Cardiac muscle cell (in vitro differentiated cells and primary cell): ENCODE measurements at places on chromosomes 1 and 21. TPM values are rescaled to one million over a fixed set of nuclear protein-coding genes. Genes with fewer than 3 reads are reported as not detected.

CTPS1 gene
- total RNA-seq: 18.7 and 25.2 TPM in 2 replicates

GRCh38 chr1:150974580-150975478 lies at the start of gene CERS2:
CERS2 (minus strand) TSS chr1:150974835; CDS start chr1:150969090, 5,745 bp downstream.
- H3K27me3 ChIP-seq: no peaks in the 10 kb centered on the region
- H3K4me1 ChIP-seq: peaks cover 39% of the 10 kb centered on the region
- peak within 1 kb of the TSS; percentile 99 for H3K27ac ChIP-seq
- H3K4me3 ChIP-seq: peak within 1 kb of the TSS; percentile 97
- DNase-seq: peak; percentile 93
- no peaks in the 10 kb centered on the region for H3K36me3 ChIP-seq

SOX13 gene
- total RNA-seq: 33.8 and 39.7 TPM in 2 replicates

SLC1A7 gene
- total RNA-seq: not detected in 2 replicates

DNA sequence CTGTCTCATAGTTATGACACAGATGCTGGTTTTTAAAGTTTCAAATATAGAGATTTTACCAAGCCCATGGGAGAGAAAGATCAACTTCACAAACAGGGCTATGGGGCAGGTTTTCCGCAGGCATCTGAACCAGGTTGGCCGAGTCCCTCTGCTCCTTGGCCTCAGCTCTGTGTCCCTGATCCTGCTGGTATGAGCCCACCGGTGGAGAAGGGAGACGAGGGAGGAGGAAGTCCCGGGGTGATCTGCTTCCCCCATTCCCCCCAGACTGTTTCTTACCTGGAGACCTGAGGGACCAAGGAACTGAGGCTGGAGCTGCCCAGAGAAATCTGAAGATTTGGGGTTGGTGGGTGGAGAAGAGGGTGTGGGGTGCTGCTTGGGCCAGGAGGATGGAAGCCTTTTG lies 28.9 kb upstream of the BTG2 start:
- no peaks in the 10 kb centered on the region for H3K36me3 ChIP-seq
- H3K4me3 ChIP-seq: no peak overlapping the region
- H3K4me1 ChIP-seq: peaks cover 45% of the 10 kb centered on the region
- H3K27me3 ChIP-seq: no peaks in the 10 kb centered on the region

DNA sequence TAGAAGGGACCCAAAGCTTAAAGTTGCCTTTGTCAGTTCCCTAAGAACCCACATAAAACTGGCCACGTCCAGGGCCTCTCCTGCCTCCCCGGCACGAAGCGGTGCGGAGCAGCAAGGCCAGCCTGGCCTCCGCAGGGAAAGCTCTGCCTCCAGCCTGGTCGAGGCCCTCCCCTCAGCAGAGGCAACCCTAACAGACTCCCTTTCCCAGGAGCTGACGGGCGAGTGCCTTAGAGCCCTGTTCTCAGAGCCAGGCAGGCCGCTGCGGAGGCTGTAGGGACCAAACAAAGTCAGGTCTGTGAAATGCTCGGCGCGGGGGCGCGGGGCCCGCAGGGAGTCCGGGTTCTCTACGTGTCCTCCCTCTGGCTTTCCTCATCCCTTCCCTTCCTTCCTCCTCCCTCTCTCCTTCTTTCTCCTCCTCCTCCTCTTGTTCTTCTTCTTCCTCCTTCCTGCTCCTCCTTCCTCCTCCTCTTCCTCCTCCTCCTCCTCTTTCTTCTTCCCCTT lies 40.7 kb downstream of the RIPK4 start:
- H3K4me1 ChIP-seq: no peaks in the 10 kb centered on the region
- H3K27ac ChIP-seq: no peak overlapping the region
- no peak overlapping the region for H3K4me3 ChIP-seq
- DNase-seq: no peak
- no peaks in the 10 kb centered on the region for H3K36me3 ChIP-seq

DNA sequence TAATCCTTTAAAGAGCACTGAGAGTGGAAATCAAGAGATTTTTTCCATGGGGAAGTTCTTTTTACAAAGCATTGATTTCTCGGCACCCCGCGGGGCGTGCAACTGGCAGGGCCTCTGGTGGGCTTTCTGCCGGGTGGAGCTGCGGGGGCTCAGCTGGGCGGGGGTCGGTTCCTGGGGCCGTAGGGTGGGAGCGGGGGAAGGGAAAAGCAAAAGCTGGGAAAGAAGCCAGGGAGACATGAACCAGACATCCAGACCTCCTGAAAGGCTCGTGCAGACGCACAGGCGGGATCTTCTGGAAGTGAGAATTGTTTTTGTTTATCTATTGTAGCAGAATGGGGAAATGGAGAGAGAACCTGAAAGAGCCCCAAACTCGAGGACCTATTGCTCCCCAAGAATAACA lies 235.2 kb downstream of the FAM72C start:
- peak overlapping the region; percentile 33 for H3K4me3 ChIP-seq
- peak; percentile 6 for DNase-seq
- no peaks in the 10 kb centered on the region for H3K36me3 ChIP-seq
- H3K4me1 ChIP-seq: no peaks in the 10 kb centered on the region
- H3K27me3 ChIP-seq: no peaks in the 10 kb centered on the region

OR2L3 gene
- total RNA-seq: 0.07 TPM in 1 of 2 replicates, not detected in the other

DNA sequence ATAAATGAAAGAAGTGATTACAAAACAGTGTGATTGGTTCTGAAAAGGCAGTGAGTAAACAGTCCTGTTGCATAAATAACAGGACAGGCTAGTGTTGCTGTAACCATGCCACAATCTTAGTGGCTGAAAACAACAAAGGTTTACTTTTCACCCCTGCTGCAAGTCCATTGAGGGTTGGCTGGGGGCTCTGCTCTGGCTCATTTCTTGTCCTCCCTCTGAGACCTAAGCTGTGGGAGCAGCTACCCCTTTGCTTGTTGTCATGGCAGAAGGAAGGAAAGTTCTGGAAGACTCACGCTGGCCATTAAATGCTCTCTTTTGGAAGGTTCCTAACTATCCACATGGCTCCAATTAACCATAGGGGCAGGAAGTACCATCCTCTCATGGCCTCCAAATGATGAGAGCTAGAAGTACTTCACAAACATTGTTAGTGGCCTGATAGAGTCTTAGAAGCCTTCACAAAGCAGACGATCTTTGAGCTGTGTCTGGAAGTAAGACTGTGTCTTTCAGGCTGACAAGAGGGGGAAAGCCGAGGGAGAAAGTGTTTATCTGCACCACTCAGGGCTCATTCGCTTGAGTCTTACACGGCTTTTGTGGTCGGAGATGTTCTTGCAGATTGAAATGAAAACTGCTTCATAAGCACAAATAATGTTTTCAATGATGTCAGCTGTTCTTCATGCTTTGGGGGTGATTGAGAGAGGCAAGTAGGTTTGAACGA lies 11.9 kb downstream of the RCSD1 start:
- peaks cover 19% of the 10 kb centered on the region for H3K4me1 ChIP-seq
- DNase-seq: no peak
- H3K36me3 ChIP-seq: peaks cover 11% of the 10 kb centered on the region
- peak overlapping the region; percentile 66 for H3K27ac ChIP-seq

HSPA6 gene
- total RNA-seq: 0.56 TPM in 1 of 2 replicates, not detected in the other

- H3K27ac ChIP-seq: no peak overlapping the region
- peak; percentile 10 for DNase-seq
- H3K36me3 ChIP-seq: no peaks in the 10 kb centered on the region
Measured at GRCh38 chr21:27315373-27315772, 348.5 kb upstream of the ADAMTS5 start.

DNA sequence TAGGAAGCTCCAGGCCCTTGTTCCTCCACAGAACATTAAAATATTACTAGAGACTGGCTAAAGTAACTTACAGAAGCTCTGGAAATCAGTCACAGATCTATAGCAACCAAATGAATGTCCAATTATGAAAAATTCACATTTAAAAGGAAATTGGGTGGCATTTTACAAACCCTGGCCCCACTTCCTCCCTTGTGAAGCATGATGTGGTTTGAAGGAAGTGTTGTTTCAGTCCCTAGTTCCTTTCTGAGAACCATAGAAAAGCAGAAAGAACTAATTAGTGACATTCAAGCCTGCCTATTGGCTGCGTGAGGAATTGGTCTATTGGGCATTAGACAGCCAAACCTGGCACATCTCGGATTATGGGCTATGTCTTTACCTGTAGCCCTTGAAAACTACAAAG lies 649.7 kb upstream of the NEGR1 start:
- H3K4me3 ChIP-seq: no peak overlapping the region
- H3K4me1 ChIP-seq: no peaks in the 10 kb centered on the region
- H3K36me3 ChIP-seq: no peaks in the 10 kb centered on the region

GRCh38 chr21:29403301-29403700 lies 104.6 kb downstream of the BACH1 start:
- H3K4me3 ChIP-seq: no peak overlapping the region
- peak; percentile 16 for DNase-seq
- no peaks in the 10 kb centered on the region for H3K36me3 ChIP-seq
- H3K27ac ChIP-seq: no peak overlapping the region
- H3K4me1 ChIP-seq: no peaks in the 10 kb centered on the region

- H3K27me3 ChIP-seq: no peaks in the 10 kb centered on the region
- H3K4me1 ChIP-seq: peaks cover 53% of the 10 kb centered on the region
- H3K27ac ChIP-seq: peak overlapping the region; percentile 95
- peak; percentile 12 for DNase-seq
- no peak overlapping the region for H3K4me3 ChIP-seq
- no peaks in the 10 kb centered on the region for H3K36me3 ChIP-seq
Measured at GRCh38 chr1:245790441-245790840, 635.7 kb downstream of the KIF26B start.

AGMAT gene
- total RNA-seq: 0.45 and 0.70 TPM in 2 replicates

DNA sequence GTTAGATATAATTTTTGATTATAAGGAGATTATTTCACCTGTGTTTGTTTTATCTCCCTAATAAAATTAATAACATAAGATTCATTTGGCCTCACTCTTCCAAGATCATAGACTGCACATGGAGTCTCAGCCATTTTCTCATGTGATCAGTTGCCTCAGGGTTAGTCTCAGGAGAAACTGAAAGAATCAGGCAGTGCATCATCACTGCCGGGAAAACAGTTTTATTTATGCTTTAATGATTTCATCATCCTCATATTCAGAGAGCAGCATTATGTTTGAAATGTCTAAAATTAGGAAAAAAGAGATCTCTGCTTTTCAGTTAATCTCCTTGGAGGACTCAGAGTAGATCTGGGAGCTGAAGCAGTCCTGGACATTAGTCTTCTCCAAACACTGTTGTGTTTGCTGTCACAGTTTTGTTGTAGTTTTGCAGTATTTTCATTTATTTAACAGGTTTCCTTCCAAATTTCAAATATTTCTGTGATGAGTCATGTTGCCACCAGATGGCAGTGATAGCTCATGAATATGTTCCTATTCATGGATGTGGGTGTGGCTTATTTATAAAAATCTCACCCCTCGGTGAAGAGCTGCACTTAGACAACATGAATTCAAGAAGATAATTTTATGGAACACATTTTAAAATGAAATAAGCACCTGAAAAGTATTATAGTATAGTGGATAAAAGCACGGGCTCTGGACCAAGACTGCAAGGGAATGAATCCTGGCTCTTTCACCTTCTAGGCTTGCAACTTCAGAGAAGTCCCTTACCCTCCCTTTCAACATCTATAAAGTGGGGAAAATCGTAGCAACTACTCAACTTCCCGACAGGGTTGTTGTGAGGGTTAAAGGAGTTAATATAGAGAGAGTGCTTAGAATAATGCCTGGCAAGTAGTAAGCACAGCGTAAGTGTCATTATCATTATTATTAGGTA lies 31.2 kb downstream of the CHD1L start:
- H3K27ac ChIP-seq: no peak overlapping the region
- no peaks in the 10 kb centered on the region for H3K4me1 ChIP-seq
- H3K27me3 ChIP-seq: no peaks in the 10 kb centered on the region
- DNase-seq: peak; percentile 86

GRCh38 chr1:233424779-233425178 lies 97.3 kb downstream of the MAP3K21 start:
- peak; percentile 6 for DNase-seq
- H3K27me3 ChIP-seq: no peaks in the 10 kb centered on the region
- no peaks in the 10 kb centered on the region for H3K36me3 ChIP-seq
- no peaks in the 10 kb centered on the region for H3K4me1 ChIP-seq
- no peak overlapping the region for H3K27ac ChIP-seq

DNA sequence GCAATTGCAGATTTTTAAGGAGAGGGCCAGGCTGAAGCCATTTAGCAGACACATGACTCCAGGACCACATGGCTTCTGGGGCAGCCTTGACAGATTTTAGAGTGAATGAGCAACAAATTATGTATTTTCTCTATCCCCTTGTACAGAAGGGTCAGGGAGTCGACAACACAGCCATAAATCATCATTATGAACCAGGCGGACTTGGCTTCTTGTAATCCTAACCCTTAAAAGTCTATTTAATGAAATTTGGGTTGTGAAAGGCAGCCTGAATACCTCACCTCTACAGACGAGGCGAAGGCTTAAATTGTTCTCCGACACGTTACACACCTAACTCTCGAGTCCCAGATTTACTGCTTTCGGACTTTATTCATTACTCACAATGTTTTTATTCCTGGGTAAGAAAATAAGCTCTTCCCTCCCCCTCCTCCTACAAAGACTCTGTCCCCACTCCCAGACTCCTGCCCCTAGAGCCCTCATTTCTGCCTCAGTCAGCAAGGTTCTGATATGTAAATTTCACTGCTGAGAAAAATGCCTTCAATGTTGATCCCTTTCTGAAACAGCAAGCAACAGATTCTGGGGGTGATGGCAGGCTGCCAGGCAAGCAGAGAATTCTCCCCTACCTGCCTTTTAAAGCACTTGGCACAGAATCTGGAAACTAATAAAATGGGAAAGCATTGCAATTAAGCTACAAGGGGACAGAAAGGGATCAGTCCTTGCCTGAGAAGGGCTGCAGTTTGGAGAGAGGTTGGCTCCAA lies 51.6 kb downstream of the PLPP3 start:
- H3K4me1 ChIP-seq: peaks cover 49% of the 10 kb centered on the region
- no peak overlapping the region for H3K4me3 ChIP-seq
- DNase-seq: no peak
- peaks cover 7% of the 10 kb centered on the region for H3K36me3 ChIP-seq
- peak overlapping the region; percentile 45 for H3K27ac ChIP-seq
- H3K27me3 ChIP-seq: no peaks in the 10 kb centered on the region

- H3K4me3 ChIP-seq: no peak overlapping the region
- no peaks in the 10 kb centered on the region for H3K27me3 ChIP-seq
- H3K4me1 ChIP-seq: peaks cover 40% of the 10 kb centered on the region
- H3K36me3 ChIP-seq: no peaks in the 10 kb centered on the region
Measured at GRCh38 chr1:203291201-203292096, 13.9 kb upstream of the BTG2 start.

GRCh38 chr1:24382165-24382577 lies 31.4 kb downstream of the STPG1 start:
- H3K4me3 ChIP-seq: no peak overlapping the region
- no peak for DNase-seq
- peaks cover 4% of the 10 kb centered on the region for H3K4me1 ChIP-seq
- no peaks in the 10 kb centered on the region for H3K27me3 ChIP-seq
- no peaks in the 10 kb centered on the region for H3K36me3 ChIP-seq
- no peak overlapping the region for H3K27ac ChIP-seq

AMY2A gene
- not detected in 2 replicates for total RNA-seq

ZNF644 gene
- total RNA-seq: 37.3 and 43.6 TPM in 2 replicates

DNA sequence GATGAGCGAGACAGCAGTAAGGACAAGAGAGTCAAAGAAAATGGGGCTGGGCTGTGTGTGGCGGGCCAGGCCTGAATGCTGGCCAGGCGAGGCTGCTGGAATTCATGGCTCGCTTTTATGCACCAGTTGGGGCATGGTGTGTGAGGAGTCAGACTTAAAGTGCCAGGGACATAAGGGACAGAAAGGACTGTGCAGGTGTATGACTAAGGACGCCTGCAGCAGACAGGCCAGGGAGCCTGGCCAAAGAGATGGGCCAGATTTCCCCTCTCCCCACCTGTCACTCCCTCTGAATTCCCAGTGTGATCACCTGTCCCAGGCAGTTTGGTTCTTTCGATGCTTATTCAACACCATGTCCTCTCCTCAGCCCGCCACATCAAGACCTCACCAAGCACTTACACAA lies 16.9 kb upstream of the SMIM12 start:
- no peak overlapping the region for H3K4me3 ChIP-seq
- no peak overlapping the region for H3K27ac ChIP-seq
- DNase-seq: no peak
- no peaks in the 10 kb centered on the region for H3K4me1 ChIP-seq
- peaks cover 35% of the 10 kb centered on the region for H3K27me3 ChIP-seq
